NCI-H526 (cell line): ENCODE measurements at places on chromosomes 5 and 9.
A peak's percentile ranks its signal among the peaks of the same experiment; 100 is the strongest.

GRCh38 chr9:97412626-97413385, 910 bp downstream of the TDRD7 start:
- peak; percentile 40 for DNase-seq

- DNase-seq = no peak
Measured at GRCh38 chr5:22505891-22506290, 347.3 kb downstream of the CDH12 start.

DNA sequence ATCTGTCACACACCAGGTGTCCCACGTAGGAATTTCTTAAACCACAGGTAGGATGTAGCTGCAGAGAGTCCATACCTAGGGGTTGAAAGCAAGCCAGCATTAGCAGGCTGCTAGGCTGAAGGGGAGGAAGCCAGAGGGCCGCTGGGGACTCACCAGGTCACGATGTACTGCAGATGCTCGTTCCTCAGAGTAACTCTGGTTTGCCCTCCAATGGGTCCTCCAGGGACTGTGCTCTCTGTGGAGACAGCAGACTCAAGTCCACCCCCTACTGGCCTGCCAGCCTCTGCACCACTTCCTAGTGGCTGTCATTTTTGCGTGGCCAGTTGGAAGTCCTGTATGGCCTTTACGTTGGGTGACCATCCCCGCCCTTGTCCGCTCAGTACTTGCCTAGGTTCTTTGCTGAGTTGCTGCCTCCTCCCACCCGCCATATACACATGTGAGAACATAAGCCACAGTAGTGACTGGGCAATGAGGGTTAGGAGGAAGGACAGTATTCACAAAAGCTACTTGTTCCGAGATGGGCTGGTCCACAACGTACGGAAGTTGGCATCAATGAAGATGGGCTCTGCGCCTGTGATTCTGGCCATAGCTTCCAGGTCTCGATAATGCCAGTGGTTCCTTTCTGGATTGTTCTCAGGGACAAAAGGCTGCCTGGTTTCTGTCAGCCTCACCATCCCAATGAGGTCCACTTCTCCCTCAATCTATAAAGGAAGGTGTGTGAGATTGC, 4.1 kb downstream of the RPL7A start:
- DNase-seq = peak; percentile 51

- DNase-seq = no peak
Measured at GRCh38 chr9:88991066-88992034, at the start of gene S1PR3. S1PR3 (plus strand) TSS chr9:88991468; CDS start chr9:89001201, 9,733 bp downstream.

DNA sequence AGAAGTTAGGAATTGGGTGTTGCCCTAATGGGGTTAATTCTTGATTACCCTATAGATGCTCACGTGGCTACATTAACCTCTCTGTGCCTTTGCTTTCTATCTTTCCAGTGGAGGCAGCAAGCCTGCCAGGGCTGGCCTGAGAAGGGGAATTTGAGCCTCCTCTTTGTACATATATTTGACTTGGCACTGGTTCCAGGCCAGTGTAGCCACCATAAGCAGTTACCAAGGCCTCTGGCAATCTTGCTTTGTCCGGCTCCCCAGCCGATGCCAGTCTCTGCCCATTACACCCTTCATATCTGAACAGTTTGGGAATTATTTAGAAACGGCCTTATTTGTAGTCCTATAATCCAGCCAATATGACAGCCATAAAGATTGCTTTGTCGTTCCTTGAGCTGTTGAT, 58.6 kb upstream of the PPARGC1B start:
- DNase-seq = no peak

- no peak for DNase-seq
Measured at GRCh38 chr5:117183326-117183725, 608.7 kb upstream of the SEMA6A start.

GRCh38 chr9:106800701-106801270, 62.2 kb upstream of the ZNF462 start:
- DNase-seq = no peak

DNA sequence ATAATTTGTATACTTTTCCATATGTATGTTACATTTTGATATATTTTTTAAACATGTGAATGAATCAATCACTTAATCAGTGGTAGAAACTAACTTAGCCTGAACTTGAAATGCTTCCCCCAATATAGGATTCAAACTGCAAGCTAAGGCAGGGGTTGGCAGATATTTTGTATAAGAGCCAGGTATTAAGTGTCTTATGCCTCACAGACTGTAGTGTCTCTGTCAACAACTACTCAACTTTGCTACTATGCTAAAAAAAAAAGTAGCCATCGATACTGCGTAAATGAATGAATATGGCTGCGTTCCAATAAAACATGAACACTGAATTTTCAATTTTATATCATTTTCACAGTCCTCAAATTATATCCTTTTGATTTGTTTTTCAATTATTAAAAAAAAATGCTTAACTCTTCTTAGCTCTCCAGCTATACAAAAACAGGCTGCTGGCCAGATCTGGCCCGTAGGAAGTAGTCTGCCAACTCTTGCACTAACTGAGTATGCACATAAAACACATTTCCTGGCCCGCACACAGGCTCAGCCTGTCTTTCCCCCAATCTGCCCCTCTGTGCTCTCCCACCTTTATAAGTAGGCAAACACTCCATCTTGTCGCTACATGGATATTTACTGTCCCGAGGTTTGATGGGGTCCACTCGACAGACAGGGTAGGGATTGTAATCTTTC, 91.8 kb downstream of the SAXO1 start:
- no peak for DNase-seq

GRCh38 chr5:179371121-179371510, 25.9 kb upstream of the ADAMTS2 start:
- DNase-seq = no peak

DNA sequence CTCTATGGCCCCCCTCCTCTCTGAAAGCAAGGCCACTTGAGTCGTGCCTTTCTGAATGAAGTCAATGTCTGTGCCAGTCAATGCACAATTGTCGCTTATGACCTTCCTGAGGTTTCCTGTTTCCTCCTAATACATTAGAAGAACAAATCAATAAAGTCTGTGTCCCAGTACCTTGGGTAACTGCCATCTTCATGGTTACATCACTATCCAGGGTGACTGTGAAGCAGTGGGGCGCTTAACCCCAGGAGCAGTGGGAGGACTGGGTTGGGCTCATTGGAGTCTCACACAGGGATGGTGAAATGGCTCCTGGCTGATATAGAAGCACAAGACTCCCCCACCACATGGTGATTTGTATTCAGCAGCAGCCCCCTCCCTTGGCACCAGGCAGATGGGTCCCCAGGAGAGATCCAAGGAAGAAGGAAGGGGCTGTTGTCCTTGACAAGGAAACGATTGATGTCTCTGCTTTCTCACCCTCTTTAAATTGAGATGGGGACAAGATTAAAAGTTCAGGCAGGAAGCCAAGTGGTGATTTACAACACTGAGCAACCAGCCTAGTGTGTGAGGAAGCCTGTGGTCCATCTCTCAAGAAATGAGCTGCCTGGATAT, 261.9 kb upstream of the ZNF462 start:
- DNase-seq = no peak

DNA sequence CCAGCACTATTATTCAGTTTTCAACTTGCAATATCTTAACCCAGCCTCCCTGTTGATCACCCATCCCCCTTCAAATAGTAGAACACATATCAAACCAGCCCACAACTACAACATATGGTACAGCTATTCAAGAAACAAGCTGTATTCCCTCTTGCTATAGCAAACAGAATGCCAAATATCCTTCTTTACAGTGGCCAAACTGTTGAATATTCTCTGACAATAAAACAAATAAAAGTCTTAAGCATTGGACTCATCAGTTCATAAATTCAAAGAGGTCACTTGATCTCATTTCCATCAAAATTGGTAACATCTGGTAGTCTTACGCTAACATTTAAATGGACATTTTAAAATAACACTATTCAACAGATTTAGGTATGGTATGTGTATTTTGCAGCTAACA, 350.8 kb downstream of the EFNA5 start:
- DNase-seq = no peak

DNA sequence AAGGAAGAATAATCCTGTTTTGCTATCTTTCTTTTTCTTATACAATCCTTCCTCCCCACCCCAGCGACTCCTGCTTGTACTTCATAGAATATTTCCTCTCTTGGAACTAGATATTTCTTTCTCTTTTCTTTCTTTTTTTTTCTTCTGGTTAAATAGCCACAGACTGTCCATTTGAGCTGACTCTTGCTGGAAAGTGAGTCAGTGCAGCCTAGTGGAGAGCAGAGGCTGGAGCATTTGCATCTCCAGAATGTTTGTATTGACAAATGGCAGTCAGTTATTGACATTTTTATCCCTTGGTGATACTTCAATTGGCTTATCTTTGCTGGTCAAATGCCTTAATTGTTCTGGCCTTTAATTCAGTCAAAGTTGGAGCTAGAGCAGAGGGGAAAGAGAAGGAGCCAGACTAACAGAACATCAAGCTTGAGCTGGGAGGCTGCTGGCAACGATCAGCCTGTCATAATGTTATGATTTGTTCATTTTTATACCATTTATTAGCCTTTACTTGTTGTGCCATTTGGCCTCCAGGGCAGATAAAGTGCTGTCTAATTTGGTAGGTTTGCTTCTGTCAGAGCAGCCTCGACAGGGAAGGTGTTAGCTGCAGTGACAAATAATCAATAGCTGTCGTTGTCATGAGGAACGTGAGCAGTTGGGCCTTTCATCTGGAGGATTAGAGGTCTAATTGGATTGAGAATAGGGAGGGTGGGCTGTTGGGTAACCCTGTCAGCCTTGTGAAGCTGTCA, 69.0 kb downstream of the INVS start:
- DNase-seq = no peak

GRCh38 chr5:109656829-109657228, 32.9 kb upstream of the MAN2A1 start:
- DNase-seq = no peak

- DNase-seq = no peak
Measured at GRCh38 chr5:86917117-86917579, 299.4 kb downstream of the COX7C start.

DNA sequence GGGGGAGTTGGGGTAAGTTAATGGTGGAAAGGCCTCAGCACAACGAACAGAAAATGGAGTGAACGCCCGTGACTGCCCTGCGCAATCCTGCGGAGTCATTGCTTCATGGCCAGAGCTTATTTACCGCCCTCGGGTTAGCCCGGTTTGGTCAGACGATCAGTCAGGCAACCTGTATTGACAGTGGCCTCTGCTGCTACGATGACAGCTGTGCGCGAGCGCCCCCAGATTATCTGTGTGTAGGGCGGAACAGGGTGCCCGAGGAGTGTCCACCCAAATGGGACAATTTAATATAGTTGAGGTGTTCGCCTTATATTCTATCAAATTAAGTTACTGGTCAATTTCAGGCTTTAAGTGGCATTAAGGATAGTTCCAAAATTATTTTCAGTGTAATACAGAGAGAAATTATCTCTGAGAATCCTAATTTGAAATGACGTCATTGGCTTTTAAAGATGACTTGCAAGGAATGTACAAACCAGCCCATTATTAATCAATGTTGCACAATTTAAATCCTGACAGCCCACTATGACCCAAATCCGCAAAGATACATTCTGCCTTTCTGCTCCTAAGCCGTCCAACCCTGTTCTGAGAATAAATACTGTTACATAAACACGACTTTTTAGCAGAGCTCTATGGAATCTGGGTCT, 879 bp upstream of the UBQLN1 start:
- no peak for DNase-seq

- DNase-seq = peak; percentile 43
Measured at GRCh38 chr5:160743027-160743426, 109.0 kb downstream of the ATP10B start.

DNA sequence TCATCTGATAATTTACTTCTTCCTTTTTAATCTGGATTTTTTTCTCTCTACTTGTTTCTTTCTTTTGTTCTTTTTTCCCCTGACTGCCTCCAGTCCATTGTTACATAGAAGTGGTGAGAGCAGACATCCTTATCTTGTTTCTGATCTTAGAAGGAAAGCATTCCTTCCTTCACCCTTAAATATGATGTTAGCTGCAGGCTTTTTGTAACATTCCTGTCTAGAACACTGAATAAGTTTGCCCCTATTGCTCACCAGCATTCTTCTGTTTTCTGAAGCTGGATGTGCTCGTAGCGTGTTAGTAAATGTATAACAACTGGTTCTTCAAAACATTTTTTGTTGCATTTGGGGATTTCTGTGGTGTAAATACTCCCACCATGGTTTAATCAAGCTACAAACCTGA, 136.7 kb upstream of the NFIL3 start:
- no peak for DNase-seq

DNA sequence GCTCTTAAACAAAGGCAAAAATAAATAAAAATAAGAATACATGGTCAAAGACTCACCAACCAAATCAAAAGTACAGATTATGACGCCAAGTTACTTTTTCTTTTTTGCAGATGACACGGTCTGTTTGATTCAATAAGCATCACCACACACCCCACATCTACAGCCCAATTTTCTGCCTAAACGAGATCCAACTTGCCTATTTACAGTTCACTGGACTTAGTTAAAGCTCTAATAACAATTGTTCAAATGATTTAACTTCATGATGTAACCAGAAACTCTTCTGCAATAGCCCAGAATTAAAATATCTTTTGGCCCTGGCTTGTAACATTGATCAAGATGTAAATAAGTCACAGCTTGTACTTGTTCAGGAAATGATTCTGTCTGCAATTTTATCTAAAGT, 590.3 kb upstream of the C9orf72 start:
- DNase-seq = no peak

DNA sequence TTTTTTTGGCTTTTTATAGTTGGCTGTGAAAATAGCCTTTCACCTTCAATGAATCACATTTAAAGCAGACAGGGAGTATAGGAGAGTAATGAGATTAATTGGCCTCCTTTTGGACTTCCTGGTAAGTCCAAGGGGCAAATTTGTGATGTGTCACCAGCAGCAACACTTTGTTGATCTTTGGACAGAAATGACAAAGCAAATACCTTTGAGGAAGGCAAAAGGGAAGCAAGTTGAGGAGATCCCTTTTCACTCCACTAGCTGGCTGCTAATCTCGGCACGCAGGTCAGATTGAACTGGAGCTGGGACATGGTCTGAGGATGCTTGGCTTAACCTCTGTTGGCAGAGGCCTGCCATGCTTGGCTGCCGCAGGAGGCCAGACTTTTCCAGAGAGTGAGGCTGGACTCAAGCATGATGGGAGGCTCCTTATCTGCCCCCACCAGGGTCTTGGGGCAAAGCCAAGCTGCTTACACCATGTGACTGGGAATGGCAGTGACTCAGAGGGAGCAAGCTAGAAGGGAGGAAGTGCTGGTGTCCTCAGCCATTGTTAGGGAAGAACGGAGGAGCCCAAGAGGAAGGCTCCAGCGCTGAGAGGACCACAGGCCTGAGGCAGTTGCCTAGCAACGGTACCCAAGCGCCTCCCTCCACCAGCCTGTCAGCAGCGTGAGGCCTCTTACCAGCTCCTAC, 174.5 kb upstream of the MAP1B start:
- no peak for DNase-seq
